ENCODE measurements at places on chromosomes 11 and 22.

- no peak for DNase-seq
Measured at GRCh38 chr11:64232967-64233315, 1.4 kb upstream of the VEGFB start.

- DNase-seq, result no peak
Measured at GRCh38 chr11:1064167-1064566, 10.5 kb upstream of the MUC2 start.

GRCh38 chr22:45925811-45926351 is 51.1 kb downstream of the WNT7B start:
- no peak for DNase-seq

DNA sequence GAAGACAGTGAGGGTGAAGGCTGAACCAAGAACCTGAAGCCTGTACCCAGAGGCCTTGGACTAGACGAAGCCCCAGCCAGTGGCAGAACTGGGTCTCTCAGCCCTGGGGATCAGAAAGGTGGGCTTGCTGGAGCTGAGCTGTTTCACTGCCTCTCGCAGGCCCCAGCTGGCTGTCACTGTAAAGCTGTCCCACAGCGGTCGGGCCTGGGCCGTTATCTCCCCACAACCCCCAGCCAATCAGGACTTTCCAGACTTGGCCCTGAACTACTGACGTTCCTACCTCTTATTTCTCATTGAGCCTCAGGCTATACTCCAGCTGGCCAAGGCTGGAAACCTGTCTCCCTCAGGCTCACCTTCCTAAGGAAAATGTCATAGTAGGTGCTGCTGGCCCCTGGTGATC is 4.1 kb downstream of the PPP1CA start:
- DNase-seq, result no peak

DNA sequence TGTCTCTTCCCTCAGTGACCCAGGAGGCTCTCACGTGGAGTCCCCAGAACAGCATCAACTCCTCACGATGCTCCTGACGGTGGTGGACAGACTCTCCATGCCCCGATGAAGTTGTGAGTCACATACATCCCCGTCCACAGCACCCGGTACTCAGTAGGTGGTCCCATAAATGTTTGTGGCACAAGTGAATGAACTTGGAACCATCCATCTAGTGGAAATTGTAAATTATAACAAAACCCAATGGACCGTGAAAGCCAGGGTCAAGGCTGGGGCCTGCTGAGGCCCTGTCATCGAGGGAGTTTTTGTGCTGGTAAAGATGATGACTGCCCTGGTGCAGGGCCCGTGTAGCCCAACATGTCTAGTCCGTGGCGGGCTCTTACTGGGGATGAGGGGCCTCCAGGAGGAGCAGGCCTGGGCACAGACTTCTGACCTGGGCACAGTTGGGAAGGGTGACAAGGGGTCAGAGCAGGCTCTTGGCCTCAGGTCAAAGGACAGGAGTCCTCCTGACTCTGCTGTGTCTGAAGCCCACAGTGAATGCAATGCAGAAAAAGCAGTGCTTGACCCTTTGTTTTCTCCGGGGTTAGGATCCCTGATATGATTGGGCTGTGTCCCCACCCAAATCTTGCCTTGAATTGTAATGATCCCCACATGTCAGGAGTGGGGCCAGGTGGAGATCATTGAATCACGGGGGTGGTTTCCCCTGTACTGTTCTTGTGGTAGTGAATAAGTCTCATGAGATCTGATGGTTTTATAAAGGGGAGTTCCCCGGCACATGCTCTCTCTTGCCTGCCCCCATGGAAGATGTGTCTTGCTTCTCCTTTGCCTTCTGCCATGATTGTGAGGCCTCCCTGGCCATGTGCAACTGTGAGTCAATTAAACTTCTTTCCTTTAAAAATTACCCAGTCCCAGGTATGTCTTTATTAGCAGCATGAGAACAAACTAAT is 20.0 kb upstream of the SMIM38 start:
- DNase-seq, result no peak

- DNase-seq, result no peak
Measured at GRCh38 chr11:43918662-43919061, 23.8 kb upstream of the C11orf96 start.

DNA sequence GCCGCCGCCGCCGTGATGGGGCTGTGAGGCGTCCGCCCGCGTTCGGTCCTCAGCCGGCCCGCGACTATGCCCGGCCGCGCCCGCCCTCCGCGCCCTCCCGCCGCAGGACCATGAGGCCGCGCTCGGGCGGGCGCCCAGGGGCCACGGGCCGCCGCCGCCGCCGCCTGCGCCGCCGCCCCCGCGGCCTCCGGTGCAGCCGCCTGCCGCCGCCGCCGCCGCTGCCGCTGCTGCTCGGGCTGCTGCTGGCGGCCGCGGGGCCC is 215 bp downstream of the ZNRF3 start:
- no peak for DNase-seq

Measured in stimulated activated CD8-positive, alpha-beta memory T cell treated with anti-CD3 and anti-CD28 coated beads, Interleukin-4, amount 100 ng/mL, for 48 hours (primary cell).